ENCODE measurements at places on chromosomes 11 and 22.

GRCh38 chr11:122163053-122163819, 47.2 kb upstream of the BLID start:
- no peak for DNase-seq

- no peak for DNase-seq
Measured at GRCh38 chr11:115219376-115219775, 284.8 kb downstream of the CADM1 start.

- DNase-seq, result no peak
Measured at GRCh38 chr22:44247346-44247745, 65.4 kb downstream of the SHISAL1 start.

DNA sequence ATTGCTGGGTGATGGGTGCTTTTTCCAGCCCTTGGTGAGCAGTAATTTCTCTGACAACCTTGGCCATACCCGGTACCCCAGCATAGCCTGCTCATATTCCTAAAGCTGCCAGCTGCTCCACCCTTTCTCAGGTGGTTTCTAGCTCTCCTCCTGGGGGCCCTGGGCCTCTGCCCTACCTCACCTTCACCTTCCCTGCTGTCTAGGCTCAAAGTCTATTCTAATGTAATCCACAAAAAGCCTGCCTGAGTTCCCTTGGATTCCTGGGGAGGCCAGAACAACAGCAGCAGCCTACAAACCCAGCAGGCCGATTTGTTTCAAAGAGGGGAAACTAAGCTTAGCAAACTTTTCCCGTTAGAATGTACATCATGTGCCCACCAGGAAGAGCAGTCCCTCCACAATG, 117.6 kb downstream of the DSCAML1 start:
- no peak for DNase-seq

- no peak for DNase-seq
Measured at GRCh38 chr11:114416441-114416961, 16.0 kb downstream of the RBM7 start.

All from activated T-cell treated with anti-CD3 and anti-CD28 coated beads, Interleukin-2, amount 50 U/mL, for 4 hours (primary cell).